Kidney tubule cell (primary cell): ENCODE measurements at places on chromosomes 6 and 20.

DNA sequence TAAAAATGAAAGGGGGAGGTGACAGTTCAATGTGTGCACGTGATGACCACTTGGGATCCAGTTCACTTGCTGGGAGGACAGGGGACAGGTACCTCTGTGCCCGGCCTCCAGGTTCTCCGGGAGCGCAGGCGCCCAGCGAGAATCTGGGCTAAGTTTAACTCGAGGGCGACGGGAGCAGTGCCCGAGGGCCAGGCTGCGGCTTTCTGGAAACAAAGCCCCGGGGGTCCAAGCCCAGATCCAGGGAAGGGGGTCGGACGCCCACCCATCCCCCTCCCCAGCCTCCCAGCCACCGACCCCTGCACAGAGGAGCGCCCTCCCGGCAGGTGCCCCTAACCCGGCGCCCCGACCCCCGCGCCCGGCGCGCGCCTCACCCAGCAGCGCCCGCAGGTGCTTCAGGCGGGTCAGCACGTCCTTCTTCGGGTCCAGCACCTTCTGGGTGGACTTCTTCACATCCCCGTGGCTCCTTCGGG is 405 bp downstream of the RALGAPA2 start:
- peak; percentile 34 for DNase-seq

DNA sequence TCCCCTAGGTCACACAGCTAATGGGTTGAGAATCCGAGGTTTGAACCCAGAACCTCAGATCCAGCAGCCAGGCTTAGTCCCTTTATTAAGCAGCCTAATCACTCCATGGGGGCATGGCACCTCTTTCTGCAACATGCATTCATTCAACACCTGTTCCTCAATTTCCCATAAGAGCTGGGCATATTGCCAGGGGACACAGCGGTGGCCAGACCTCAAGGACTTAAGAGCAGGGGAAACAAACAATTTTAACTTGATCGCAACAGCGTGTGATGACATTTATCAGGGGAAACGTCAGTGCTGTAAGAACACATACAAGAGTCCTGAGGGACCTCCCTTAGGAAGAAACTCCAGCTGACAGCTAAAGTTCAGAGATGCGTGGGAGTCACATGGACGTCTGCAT is 267.4 kb upstream of the CDH4 start:
- no peak for DNase-seq

DNA sequence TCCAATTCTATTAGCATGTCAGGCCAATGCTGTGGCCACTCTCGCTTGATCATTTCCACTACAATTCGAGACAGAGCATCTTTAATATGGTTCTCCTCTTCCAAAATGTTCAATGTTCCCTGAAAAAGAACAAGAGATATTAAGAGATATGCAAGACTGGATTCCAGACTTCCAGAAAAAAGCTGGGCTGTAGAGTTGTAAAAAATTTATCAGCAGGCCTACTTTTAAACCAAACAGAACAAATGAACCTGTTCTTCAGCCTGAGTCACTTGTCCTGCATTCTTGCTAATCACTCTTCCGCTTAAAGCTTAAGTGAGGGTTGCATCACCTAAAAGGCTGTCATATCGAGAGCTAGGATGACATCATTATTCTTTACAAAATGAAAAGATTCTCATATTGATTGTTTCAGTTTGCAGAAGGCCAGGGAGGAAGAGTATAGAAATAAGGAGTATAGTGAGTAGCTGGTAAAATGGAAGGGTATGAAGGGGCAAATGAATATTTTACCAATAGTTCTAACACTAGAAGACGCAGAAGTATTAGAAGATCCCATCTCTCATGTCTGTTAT is 4.9 kb downstream of the XPO5 start:
- DNase-seq, result peak; percentile 88

- no peak for DNase-seq
Observed at GRCh38 chr6:13280254-13280653, 48.1 kb downstream of the TBC1D7 start.

GRCh38 chr6:160305926-160306713 is 42.1 kb upstream of the SLC22A3 start:
- DNase-seq, result no peak

DNA sequence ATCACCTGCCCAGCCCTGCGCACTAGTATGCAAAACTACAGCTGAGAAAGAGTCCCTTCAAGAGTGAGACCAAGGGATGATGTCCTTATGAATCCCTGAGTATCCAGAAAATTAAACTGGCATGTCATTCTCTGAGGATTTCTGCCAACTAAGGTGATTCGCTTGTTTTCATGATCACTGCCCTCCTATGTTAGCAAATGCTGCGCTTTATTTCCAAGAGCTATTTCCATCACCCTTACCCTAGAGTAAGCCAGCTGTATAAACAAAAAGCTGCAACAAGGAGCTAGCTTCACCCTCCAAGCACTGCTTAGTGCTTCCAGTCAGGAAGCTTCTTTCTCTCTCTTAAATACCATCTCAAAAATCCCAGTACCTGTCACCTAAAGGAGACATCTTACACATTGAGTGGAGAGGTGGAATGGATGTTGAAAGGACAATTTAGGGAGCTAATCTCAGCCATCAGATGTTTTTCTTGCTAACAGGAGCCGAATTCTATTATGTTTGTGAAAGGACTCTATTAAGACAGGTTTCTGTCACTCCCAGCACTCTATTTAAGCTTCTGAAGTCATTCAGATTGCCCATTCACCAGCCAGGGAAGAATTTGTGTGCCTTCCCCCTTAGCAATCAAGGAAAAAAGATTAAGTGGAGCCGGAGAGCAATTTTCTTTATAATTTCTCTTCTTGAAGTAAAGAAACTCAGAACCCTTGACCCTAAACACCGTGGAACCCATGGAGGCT is 322.2 kb downstream of the NRN1 start:
- DNase-seq, result no peak

- DNase-seq, result peak; percentile 9
Observed at GRCh38 chr20:22584922-22585785, 782 bp upstream of the FOXA2 start.

- DNase-seq, result no peak
Observed at GRCh38 chr6:32844839-32845383, 1.1 kb upstream of the PSMB8 start.

DNA sequence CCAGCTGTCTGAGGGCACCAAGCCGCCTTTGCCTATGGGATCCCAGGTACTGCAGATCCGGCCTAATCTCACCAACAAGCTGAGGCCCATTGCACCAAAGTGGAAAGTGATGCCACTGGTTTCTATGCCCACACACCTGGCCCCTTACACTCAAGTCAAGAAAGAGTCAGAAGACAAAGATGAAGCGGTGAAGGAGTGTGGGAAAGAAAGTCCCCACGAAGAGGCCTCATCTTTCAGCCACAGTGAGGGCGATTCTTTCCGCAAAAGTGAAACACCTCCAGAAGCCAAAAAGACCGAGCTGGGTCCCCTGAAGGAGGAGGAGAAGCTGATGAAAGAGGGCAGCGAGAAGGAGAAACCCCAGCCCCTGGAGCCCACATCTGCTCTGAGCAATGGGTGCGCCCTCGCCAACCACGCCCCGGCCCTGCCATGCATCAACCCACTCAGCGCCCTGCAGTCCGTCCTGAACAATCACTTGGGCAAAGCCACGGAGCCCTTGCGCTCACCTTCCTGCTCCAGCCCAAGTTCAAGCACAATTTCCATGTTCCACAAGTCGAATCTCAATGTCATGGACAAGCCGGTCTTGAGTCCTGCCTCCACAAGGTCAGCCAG is 283.0 kb downstream of the TSHZ2 start:
- DNase-seq, result no peak

- DNase-seq, result no peak
Observed at GRCh38 chr20:17620371-17621228, 50.7 kb downstream of the DSTN start.

- DNase-seq, result no peak
Observed at GRCh38 chr6:18138906-18139305, 16.0 kb downstream of the TPMT start.

GRCh38 chr20:51153867-51154707 is 131.2 kb upstream of the KCNG1 start:
- DNase-seq, result no peak

DNA sequence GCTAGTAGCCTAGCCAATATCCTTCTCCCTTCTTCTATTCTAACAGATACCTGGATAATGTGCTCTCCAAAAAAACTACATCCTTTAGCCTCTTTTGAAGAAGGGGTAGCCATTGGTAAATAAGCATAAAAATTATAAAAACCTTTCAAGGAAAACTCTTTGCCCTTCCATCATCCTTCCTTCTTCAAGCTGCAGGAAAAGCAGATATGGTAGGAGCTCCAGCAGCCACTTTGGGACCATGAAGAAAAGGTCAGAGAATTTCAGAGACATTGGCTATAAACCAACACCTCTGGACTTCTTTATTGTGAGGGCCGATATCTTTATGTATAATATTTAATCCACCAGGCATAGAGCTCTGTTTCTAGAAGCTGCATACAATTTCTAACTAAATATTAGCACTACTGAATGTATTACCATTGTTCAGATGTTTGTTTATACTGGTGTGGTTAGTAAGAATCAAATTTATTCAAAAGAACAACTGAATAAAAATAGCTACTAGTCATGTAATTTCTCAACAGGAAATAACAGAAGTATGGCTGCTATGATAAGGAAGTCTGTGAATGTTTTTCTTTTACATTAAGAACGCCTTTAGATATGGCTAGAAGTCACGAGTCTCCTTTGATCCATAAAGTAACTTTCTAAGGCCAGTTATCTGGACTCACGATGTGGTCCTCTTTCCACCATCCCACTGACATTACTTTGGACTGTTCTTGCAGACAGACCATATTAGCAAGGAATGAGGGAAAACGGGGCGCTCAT is 32.2 kb downstream of the MYLK4 start:
- DNase-seq, result no peak

- DNase-seq, result no peak
Observed at GRCh38 chr6:47832386-47833100, 50.7 kb downstream of the OPN5 start.

- DNase-seq, result no peak
Observed at GRCh38 chr6:38035478-38035877, 216.0 kb downstream of the ZFAND3 start.

DNA sequence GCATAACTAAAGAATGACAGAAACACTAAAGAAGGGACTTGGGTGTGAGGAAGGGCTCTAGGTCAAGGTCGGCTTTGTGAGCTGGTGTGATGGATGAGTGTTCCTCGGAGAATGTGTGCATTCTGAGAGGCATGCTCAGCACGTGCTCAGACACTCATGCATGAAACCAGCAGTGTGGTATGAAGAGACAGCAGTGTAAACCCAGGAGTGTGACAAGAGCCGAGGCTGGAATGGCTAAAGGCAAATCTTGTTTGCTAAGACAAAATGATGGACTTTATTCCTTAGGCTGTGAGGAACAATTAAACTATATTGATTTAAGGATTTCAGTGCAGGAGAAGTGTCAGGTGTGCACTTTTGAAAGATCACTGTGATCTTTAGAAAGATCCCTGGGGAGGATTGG is 107.4 kb upstream of the MAP7 start:
- DNase-seq, result peak; percentile 73
